ENCODE measurements at places on chromosomes 1 and 21.

GRCh38 chr1:62433861-62434617, 2.8 kb upstream of the USP1 start:
- DNase-seq = no peak

DNA sequence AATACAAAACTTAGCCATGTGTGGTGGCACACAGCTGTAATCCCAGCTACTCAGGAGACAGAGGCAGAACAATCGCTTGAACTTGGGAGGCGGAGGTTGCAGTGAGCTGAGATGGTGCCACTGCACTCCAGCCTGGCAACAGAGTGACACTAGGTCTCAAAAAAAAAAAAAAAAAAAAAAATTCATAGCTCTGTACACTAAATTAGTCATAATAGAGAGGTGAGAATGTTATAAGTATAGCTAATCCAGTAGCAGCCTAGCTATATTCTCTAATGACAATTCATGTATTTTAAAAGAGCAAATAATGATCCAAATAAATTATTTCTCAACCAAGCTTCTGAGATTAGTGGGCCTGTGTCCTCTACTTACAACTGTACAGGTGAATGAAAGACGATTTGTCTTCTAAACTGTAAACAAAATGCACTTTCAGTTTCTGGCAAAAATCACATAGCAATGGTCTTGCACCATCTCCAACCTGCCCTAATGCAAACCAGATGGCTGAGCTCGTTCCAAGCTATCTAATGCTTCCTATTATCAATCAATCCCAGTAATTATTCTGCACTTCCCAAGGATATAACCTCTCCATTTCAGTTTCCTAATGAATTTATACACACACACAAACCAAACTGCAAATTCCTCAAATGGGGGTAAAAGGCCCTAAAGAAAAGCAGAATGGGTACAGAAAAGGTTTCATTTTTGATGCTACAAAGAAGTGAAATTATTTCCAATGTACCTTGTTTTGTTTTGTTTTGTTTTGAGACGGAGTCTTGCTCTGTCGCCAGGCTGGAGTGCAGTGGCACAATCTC, 56.5 kb downstream of the GATAD2B start:
- no peak for DNase-seq

- no peak for DNase-seq
Observed at GRCh38 chr21:17495680-17496079, 17.2 kb upstream of the CXADR start.

DNA sequence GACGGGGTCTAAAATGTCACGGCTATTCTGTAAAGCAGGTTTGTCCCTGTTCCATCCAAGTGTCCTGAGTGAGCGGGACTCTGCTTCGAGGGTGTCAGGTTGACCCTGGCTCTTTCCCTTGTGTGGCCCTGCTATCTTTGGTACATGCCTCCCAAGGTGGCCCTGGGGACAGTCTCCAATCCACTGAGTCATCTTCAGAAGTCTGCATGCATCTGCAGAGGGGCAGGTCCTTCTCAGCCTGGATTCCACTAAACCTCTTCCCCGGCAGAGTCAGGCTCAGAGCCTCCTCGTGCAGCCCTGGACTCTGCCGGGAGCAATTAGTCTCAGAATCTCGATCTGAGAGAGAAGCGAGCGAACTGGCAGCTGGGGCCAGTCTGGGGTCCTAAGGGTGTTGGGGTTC, 50.1 kb upstream of the KCNJ15 start:
- DNase-seq = no peak

DNA sequence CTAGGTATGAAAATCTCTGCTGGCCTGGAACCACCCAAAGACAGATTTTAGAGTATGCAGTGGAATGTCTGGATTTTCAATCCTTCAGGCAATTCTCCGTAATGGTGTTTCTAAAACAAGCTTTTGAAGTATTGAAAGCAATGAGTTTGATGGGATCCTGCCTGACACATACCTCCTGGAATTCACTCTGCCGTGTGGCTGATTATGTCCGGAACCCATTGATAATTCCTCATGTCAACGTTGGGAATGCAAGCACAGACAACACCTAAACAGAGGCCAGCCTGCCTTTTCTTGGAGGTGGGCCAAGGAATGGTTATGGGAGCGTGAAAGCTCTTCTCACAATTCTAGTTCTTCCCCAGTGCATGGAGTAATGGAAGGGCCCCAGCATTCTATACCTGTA, 168.9 kb upstream of the HMCN1 start:
- no peak for DNase-seq

DNA sequence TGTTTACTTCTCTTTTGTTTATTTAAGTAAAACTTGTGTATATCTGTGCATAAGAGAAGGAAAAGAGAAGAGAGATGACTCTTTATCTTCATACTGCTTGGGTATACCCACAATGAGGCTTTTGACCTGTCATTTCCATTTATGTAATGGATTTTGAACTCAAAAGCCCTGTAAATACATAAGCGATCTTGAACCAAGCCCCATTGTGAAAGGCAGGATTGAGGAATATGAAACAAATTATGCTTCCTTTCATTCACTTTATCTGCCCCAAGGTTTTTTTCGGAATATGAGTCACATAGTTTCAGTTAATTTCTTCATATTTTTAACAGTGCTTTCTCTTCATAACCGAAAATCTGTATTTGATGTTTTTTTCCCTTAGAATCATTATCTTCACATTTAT, 21.4 kb downstream of the CNST start:
- DNase-seq = no peak

DNA sequence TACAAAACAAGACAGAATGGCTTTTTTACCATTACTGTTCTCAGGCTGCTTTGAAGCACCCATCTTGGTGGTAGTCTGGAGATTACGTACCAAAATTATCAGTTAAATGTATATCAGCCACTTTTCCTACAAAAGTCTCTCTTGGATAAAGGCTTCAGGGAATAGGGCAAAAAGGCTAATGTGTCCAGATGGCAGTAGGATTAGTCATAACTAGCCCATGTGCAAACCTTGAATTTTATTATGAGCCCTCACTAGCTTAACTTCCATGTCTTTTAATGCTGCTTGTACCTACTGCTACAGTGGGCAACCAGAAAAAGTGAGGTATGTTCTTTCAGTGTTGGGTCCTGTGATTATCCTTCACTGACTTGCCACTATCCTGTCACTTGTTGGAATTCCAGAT, 51.0 kb downstream of the PLPPR4 start:
- no peak for DNase-seq

Measured in hematopoietic multipotent progenitor cell treated with erythropoietin and hydrocortisone succinate and interleukin-3 and kit ligand, for 15 days (in vitro differentiated cells).